CD8-positive, alpha-beta T cell (primary cell): ENCODE measurements at places on chromosomes 3 and 15.
A peak's percentile ranks its signal among the peaks of the same experiment; 100 is the strongest.

DNA sequence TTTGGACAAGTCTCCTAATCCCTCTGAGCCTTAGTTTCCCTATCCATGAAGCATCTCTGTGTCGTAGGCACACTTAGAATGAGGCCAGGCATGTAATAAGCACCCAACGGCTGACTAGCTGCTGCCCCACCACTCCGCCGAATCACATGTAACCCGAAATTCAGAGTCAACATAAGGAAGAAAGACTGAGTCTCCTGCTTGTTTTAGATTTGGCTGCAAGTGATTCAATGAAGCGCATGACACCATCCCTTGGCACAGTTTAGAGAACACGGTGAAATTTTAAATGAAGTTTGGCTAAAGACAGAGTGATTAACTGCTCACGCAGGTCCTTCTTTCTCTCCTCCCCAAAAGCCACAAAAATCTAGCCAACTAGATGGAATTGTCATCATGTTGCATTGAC is 279.2 kb downstream of the TLE3 start:
- DNase-seq = no peak

- DNase-seq = no peak
Measured at GRCh38 chr3:183481582-183481981, 53.2 kb upstream of the MCF2L2 start.

GRCh38 chr3:127165036-127165435 is 27.9 kb upstream of the PRR23E start:
- DNase-seq = no peak

DNA sequence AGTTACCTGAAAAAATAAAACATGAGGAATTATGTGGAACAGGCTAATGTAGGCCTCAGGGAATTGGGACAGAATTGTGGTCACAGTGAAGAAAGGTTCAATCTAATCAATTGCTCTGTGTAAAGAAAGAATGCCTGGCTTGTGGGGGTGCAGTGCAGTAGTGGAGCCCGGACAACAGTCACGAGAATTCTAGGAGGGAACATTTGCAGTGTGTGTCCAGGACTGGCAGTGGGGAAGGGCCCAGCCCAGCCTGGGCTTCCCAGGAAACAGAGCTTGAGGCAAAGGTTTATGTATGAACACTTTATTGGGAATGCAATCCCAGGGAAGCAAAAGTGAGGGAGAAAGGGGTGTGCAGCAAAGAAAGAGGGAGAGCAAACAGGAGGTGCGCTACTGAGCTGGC is 29.2 kb upstream of the CTDSPL start:
- DNase-seq = no peak

GRCh38 chr15:55279746-55280351 is 9.8 kb downstream of the RAB27A start:
- peak; percentile 68 for DNase-seq

DNA sequence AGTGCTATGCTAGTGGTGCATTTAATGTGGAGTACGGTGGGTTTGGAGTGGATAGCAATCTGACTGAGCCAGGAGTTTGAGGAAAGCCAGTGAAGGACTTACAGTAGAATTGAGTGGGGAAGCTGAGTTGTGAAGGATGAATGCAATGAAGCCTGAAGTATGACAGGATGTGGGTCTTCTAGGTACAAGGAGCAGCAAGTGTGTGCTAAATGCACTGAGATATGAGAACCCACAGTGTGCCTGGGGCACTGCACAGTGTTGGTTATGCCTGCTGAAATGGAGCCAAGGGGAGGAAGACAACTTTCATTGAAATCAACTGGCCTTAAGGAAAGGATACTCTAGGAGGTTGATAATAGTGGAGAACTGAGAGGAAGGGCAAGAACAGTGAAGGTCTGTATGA is 105.5 kb upstream of the MRPL3 start:
- DNase-seq = no peak

DNA sequence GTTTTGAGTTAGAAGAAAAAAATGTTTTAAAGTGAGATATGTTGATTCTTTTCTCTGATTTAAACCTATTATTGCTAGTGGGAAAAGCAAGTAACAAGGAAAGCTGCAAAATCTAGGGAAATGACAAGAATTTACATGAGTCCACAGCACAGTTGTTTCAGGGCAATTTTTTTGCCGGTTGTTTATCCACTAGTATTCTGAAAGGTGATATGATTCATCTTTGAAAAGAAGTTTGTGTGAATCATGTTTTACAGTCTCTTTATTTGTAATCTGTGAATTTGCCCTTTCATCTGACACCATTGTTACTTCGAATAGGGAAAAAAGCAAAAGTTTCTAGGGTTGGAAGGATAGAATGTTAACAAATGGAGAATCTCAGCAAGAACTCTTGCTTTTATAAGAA is 894.7 kb downstream of the OTOL1 start:
- DNase-seq = no peak

GRCh38 chr15:72852273-72852672 is 68.7 kb upstream of the ADPGK start:
- peak; percentile 9 for DNase-seq

DNA sequence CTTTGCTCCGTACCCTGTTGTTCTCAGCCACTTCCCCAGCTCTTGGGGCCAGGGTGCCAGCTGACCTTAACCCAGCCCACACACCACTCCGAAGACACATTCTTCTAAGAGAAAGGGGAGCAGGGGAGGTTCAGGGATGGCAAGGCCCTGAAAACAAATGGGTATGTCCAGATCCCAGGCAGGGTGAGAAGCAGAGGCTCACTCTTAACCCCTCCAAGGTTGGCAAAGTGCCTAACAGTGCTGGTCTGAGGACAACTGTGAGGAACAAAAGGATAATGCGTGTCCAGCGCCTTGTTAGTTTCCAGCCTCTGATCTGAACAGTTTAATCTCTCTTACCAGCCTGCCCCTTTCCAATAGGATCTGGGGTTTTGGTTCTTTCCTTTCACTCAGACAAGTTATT is 1.5 kb downstream of the TMEM44 start:
- no peak for DNase-seq

DNA sequence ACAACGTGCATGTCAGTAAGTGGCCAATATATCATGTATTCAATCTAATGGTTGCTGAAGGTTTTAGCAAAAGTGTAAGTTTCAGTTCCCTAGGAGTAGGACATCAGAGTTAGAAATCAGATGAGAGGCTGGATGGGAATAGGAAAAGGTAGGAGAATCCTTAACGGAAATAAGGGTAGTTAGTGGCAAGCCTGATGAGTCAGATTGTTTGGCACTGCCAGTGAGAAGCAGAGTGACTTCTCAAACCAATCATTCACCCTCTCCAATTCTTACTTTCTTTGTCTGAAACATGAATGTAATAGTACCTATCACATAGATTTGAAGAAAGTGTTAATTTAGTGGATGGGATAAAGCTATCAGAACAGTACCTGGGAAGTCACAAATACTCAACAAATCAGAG is 894.0 kb downstream of the NTRK3 start:
- DNase-seq = no peak

DNA sequence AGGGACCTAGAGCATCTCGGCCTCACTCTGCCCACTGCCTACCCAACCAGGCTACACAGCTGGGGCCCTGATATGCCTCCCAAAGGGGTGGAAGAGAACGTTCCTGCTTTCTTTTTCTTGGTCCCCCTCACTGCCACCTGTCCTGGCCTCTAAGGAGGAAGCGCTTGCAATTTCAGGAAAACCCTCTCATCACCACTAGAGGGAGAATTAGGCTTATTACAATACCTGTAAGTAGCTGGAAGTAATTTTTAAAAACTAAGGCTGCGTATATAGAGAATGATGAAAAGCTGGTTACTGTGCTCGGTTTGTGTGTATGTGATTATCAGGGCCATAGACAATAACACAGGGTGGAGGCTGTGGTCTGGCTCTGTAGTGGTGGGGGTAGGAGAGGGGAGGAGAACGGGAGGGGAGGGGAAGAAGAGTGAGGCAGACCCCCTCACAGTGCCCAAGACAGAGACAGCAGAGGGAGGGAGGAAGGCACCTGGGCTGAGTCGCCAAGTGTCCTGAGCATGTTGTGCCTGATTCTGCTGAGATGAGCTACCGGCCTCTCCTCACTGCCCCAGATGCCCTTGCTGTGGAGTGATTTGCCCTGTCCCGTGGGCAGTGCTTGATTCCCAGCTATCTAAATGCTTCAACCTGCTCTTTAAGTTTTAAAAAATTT is 3.3 kb downstream of the GABRG3 start:
- no peak for DNase-seq

DNA sequence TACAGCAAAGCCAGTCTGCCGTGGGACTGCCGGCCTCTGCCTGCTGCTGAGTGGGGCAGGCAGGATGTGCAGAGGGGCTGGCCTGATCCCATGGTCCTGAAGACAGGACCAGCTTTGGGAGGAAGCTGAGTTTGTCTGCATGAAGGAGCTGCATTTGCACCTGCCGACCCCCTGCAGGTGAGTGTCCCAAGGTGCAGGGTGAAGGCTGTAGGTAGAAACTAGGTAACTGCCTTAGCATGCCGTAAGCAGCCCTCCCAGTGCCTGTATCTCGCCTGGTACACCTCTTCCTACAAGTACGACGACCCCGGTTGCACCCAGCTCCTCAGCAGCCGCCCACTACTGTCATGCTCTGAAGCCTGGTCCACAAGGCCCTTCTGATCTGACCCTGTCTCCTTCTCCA is 34.9 kb downstream of the AMOTL2 start:
- no peak for DNase-seq

GRCh38 chr3:170267793-170268192 is 45.6 kb downstream of the PRKCI start:
- no peak for DNase-seq
